ENCODE measurements at places on chromosomes 12 and 14.

GRCh38 chr12:123126294-123127181 lies 24.4 kb downstream of the PITPNM2 start:
- no peak for DNase-seq

GRCh38 chr12:50928392-50928791 lies 24.0 kb upstream of the HIGD1C start:
- DNase-seq, result no peak

DNA sequence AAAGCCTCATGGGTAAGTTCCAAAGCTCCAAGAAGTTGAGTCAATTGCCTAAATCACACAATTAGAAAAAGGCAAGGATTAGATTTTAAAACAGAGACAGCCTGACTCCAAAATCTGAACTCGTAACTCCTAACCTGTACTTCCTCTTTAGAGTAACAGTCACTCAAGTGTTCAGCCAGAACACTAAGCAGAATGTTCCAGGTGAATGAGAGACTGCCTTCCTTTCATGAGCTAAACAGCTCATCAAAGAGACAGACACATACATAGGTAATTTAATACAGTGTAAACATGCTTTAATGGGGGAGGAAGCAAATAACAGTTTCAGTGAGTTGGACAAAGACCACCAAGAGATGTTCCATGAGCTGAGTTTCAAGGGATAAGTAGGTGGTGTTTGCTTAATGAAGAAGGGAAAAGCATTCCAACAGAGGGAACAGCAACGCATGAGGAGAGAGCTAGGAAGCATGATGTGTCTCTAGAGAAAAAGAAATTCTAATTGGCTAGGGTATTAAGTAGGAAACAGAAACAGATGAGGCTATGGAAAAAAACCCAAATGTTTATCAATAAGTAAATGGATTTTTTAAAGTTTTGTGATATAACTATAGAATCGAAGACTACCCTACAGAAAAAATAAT lies 403.9 kb downstream of the MED13L start:
- no peak for DNase-seq

DNA sequence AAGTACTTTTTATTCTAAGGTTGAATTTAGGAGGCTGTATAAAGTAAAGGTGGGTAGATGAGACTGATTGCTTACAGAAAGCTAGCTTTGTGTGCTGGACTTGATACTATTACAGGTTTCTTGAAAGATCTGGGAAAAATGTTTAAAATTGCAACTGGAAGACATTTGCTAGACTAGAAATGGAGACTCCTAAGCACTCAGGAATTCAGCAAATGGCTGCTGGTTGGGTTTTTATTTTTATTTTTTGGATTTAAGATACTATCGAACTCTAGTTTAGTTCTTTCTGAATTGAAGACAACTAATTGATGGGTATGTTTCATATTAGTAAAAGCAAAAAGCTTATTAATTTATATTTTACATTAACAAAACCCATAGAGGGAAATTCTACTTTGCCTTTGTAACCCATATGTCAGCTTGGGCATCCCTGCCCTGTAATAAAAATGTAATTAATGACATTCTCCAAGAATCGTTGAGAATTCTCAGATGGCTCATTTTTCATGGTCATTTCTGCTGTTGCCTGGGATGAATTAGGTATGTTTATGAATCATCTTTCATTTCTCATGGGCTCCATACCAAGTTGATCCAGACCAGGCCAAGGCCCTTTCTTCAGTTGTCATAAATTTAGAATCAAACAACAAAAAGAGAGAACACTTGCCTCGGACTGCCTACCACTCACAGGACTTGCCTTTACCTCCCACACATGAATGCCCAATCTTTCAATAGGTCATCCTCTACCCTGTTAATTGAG lies 102.1 kb downstream of the ERGIC2 start:
- DNase-seq, result no peak

DNA sequence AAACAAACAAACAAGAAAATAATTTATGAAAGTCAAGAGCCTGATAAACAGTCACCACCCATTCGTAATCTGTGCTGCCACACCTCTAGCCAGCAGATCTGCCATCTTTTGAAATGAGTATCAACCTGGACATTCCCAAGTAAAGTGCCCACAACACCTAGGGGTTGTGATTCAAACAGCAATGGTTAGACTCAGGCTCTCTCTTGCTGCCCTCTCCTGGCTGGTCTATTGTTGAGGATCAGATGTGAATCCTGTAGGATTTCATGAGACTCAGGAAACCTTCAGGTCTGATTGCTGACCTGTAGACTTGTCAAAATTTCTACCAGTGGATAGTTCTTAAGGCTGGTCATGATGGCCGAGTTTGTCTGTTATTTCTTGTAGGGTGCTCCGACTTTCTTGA lies 26.8 kb downstream of the DGLUCY start:
- no peak for DNase-seq

Measured in stimulated activated CD8-positive, alpha-beta memory T cell treated with anti-CD3 and anti-CD28 coated beads, Interleukin-2, amount 100 ng/mL, for 48 hours (primary cell).